ENCODE measurements at places on chromosomes 4 and X. TPM values are rescaled to one million over a fixed set of nuclear protein-coding genes. Genes with fewer than 3 reads are reported as not detected.

GRCh38 chr4:154485127-154485773 is 6.3 kb downstream of the DCHS2 start:
- no peaks in the 10 kb centered on the region for H3K36me3 ChIP-seq
- H3K27ac ChIP-seq = no peak overlapping the region
- peaks cover 1% of the 10 kb centered on the region for H3K4me1 ChIP-seq
- H3K4me3 ChIP-seq = no peak overlapping the region

DNA sequence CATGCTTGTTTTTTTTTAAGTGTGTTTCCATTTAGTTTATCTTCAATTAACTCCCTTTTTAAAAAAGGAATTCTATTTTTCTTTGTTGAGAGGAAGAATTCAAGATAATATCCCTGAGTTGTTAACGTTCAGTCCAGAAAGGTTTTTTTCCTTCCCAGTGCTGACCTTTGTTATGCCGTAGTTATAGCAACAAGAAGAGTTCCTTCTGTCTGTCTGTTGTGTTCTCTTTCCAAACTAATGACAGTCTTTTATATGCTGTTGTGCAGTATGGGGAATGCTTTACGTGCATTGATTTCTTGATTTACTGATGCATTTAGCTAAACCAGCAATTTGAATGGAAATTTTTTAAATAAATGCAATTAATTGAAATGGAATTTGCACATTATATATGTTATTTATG is 6.6 kb upstream of the CXXC4 start:
- H3K36me3 ChIP-seq = no peaks in the 10 kb centered on the region
- H3K27ac ChIP-seq = no peak overlapping the region
- no peak overlapping the region for H3K4me3 ChIP-seq
- H3K27me3 ChIP-seq = peaks cover 2% of the 10 kb centered on the region

DNA sequence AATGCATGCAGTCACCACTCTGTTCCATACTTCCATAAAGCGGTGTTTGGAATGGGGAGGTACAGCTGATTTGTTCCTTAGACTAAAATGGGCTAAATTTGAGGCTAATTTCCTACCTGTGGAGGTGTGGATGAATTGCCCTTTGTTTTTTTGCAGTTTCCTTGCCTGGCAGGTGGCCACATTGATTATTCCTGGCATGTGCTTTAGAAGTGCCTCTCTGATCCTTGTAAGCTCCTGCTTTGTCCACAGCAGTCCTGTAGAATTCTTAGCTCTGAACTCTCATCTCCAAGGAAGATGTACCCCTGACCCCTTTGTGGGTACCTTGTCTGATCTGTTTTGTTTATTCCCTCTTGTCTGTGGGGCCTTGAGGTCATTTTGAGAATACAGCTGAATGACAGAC is 136.8 kb downstream of the ADGRL3 start:
- no peak overlapping the region for H3K4me3 ChIP-seq
- H3K4me1 ChIP-seq = no peaks in the 10 kb centered on the region
- no peaks in the 10 kb centered on the region for H3K27me3 ChIP-seq
- H3K36me3 ChIP-seq = no peaks in the 10 kb centered on the region
- no peak for DNase-seq
- H3K27ac ChIP-seq = no peak overlapping the region

- H3K27me3 ChIP-seq = no peaks in the 10 kb centered on the region
- H3K4me3 ChIP-seq = no peak overlapping the region
These were observed 1.8 kb downstream of the PPP1R2C start for GRCh38 chrX:42776195-42776594.

DNA sequence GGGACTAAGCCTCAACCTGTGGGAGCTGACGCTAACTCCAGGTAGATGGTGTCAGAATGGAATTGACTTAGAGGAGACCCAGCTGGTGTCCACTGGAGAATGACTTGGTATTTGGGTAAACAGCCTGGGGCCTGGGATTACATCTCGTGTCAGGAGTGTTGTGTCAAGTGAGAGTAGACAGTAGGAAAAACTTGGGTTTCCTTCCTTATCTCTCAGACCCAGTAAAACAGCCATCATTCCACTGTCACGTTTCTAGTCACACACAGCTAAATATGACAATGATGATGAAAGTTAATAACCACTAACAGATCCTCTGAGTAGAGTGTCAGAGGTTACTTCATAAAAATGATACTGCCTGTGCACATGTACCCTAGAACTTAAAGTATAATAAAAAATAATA is 13.8 kb downstream of the ZNF674 start:
- H3K27me3 ChIP-seq = no peaks in the 10 kb centered on the region
- no peak overlapping the region for H3K4me3 ChIP-seq
- no peaks in the 10 kb centered on the region for H3K4me1 ChIP-seq
- H3K27ac ChIP-seq = no peak overlapping the region

DNA sequence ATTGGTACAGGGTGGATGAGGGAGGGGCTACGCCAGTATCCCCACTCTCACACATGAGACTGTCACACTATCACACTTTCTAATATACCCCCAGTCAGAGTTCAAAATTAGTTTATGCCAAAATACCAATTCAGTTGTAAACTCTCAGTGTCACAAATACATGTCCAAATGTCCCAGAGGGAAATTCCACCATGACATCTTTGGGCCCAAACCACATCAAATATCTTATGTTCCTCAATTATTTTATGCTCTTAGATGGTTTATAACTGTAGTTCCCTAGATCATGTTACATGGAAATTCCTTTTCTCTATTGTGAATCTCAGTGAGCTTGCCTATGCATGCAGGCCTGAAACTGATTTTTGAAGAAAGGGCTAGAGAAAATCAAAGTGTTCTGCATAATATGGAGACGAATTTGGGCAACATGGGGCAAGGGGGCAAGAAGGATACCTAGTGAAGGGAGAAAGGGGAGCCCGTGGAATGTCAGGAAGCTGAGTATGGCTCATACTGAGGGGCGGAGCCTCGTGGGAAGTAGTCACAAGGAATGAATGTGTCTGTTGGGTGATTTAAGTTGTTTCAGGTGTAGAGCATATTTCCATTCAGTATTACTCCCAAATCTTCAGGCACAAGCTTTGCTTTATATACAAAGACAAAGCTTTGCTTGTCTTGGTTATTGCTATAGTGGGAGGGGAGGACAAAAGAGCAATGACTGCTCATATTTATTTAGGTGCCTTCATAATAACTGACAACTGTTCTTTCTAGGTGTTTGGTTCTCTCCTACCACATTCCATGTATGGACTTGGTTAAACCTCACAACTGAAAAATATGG is 40.8 kb downstream of the CLNK start:
- H3K27ac ChIP-seq = no peak overlapping the region
- H3K36me3 ChIP-seq = no peaks in the 10 kb centered on the region
- no peak overlapping the region for H3K4me3 ChIP-seq
- no peaks in the 10 kb centered on the region for H3K27me3 ChIP-seq

GRCh38 chrX:40095583-40096394 is 2.0 kb downstream of the BCOR start:
- H3K27ac ChIP-seq = peak overlapping the region; percentile 10
- peak; percentile 76 for DNase-seq
- H3K4me3 ChIP-seq = peak overlapping the region; percentile 55
- H3K36me3 ChIP-seq = no peaks in the 10 kb centered on the region

DNA sequence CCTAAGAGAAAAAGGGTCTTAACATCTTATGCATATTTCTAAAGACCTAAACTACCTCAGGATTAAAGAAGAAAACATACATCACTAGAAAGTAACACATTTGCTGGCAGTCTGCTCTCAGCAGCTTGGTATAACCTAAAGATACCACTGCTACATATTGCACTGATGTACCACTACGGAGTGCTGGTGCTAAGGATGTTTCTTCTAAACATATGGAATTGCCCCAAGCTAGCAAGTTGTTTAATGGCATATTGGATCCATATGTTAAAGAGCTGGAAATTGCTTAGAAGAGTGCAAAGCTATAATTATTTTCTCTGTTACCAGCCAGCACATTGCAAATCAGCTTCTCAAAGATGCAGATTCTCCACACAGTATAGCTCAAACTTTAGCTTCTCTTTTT is 436.5 kb upstream of the GALNTL6 start:
- no peaks in the 10 kb centered on the region for H3K4me1 ChIP-seq
- H3K27me3 ChIP-seq = no peaks in the 10 kb centered on the region
- DNase-seq = no peak
- H3K4me3 ChIP-seq = no peak overlapping the region

- no peaks in the 10 kb centered on the region for H3K36me3 ChIP-seq
- H3K4me3 ChIP-seq = no peak overlapping the region
- DNase-seq = no peak
- H3K4me1 ChIP-seq = no peaks in the 10 kb centered on the region
- no peak overlapping the region for H3K27ac ChIP-seq
- H3K27me3 ChIP-seq = no peaks in the 10 kb centered on the region
These were observed 111.9 kb downstream of the DCTD start for GRCh38 chr4:182805321-182805720.

GRCh38 chr4:101795704-101796103 is 5.2 kb downstream of the BANK1 start:
- H3K36me3 ChIP-seq = no peaks in the 10 kb centered on the region
- no peak overlapping the region for H3K27ac ChIP-seq
- no peaks in the 10 kb centered on the region for H3K27me3 ChIP-seq
- no peak overlapping the region for H3K4me3 ChIP-seq
- H3K4me1 ChIP-seq = no peaks in the 10 kb centered on the region

DNA sequence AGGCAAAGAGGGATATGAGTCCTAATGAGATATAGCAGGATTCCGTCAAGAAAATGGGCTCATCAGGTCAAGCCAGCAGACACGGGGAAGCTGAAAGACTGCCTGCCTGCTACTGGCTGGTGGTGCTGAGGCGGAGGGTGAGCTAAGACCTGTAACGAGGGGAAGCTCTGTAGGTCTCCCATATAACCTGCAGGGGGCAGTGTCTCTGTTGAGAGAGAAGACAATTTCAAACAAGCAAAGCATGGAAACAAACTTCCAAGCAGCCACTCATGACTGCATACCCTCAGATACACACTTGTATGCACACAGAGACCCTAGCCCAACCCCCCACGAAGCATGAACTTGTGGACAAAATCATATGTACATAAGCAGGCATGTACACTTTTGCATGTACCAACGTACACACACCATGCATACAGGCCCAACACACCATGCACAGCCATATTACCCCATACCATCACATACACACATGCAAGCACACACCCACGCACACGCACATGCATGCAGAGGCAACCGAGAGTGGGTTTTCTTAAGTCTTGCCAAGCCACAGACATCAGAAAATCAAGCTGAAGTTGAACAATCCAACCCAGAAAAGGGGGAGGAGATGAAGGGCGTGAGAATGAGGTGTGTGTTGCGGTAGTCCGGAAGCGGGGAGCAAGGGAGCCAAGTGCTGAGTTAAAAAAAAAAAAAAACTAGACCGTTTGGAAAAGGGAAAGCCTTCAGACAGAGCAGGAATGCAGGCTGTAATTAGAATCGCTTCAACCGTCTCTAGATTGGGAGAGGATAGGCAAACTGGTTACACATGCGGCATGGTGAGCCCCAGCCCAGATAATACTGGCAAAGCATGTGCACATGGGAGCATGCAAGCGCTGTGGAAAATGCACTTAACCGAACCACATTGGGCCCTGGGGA is 71.0 kb downstream of the PJA1 start:
- no peaks in the 10 kb centered on the region for H3K4me1 ChIP-seq
- DNase-seq = no peak
- H3K4me3 ChIP-seq = no peak overlapping the region

DNA sequence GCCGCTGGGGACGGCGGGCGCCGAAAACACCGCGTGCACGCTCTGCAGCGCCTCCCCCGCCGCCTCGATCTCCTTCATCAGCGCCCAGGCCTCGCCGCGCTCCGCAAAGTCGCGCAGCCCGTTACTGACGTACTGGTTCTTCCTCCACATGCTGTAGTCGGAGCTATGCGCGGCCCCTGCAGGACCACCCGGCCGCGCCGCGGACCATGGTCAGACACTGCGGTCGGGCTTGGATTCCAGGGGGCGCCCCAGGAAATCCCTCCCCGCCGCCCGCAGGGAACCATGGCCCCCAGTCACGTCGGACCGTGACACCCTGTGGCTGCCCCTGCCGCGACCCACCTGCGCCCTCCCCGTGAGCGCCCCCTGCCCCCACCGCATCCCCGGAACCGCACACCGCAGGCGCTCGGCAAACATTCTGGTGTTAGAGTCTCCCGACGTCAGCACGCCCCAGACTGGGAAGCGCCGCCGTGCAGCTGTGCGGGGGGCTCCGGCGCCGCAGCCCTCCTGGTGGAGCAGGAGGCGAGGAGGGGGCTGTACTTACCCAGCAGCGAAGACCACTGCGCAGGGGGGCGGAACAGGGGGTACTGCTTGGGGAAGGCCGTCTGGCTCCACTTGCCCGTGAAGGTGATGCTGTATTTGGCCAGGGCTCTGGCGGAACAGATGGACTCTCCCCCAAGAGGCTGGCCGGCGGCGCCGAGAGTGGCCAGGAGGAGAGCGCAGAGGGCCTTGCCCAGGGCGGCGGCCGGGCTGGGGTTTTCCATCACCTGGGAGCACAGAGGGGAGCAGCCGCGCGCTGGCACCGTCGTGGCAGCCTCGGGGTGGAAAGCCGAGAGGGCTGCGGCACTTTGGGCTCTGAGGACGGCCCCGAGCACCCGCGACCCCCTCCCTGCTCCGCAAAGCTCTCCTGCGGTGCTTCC is 814 bp downstream of the SPON2 start:
- H3K27me3 ChIP-seq = no peaks in the 10 kb centered on the region
- peak; percentile 81 for DNase-seq
- H3K4me1 ChIP-seq = no peaks in the 10 kb centered on the region

GRCh38 chr4:16136311-16136710 is 52.5 kb upstream of the PROM1 start:
- H3K27me3 ChIP-seq = no peaks in the 10 kb centered on the region
- no peak overlapping the region for H3K4me3 ChIP-seq
- H3K4me1 ChIP-seq = no peaks in the 10 kb centered on the region

- H3K4me1 ChIP-seq = no peaks in the 10 kb centered on the region
These were observed 37.0 kb downstream of the IRS4 start for GRCh38 chrX:108699368-108699767.

- H3K4me1 ChIP-seq = no peaks in the 10 kb centered on the region
- DNase-seq = no peak
- H3K27ac ChIP-seq = no peak overlapping the region
- no peak overlapping the region for H3K4me3 ChIP-seq
- H3K27me3 ChIP-seq = no peaks in the 10 kb centered on the region
These were observed 228.7 kb upstream of the ANKRD50 start for GRCh38 chr4:124941267-124941666.

GRCh38 chr4:37555322-37555721 is 130.9 kb downstream of the RELL1 start:
- H3K4me3 ChIP-seq = no peak overlapping the region
- H3K27ac ChIP-seq = no peak overlapping the region
- H3K4me1 ChIP-seq = no peaks in the 10 kb centered on the region
- no peaks in the 10 kb centered on the region for H3K27me3 ChIP-seq
- no peaks in the 10 kb centered on the region for H3K36me3 ChIP-seq

The PABPC1L2A gene
- not detected for total RNA-seq

The MAGEA9B gene
- not detected for total RNA-seq

The SAGE1 gene
- total RNA-seq = not detected

The ERAS gene
- not detected for total RNA-seq

The ATP2B3 gene
- total RNA-seq = 0.27 TPM

The GAGE12E gene
- not detected for total RNA-seq

The ADAMTS3 gene
- total RNA-seq = 4.2 TPM

The ASB5 gene
- total RNA-seq = not detected

The SEC24B gene
- 40.8 TPM for total RNA-seq

Data from aorta (tissue), 5 donors.